ENCODE measurements at places on chromosomes 11 and 22.

- DNase-seq = no peak
Observed at GRCh38 chr11:86938203-86938899, 16.8 kb downstream of the FZD4 start.

GRCh38 chr11:68936676-68937620, 33.3 kb downstream of the IGHMBP2 start:
- no peak for DNase-seq

DNA sequence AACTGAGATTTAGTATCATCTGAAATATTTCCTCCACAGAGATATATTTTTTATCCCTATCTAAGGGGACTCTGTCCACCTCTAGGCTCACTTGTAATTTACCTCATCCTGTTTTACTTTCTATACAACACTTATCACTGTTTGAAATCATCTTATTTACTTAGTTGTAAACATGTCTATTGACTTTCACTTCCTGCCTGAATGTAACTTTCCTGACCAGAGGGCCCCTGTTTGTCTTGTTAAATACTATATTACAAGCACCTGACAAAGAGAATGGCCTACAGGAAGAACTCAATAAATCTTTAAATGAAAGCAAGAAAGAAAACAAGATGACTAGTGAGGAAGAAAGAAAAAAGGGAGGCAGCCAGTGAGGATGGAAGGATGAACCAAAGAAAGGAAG, 1727.5 kb downstream of the LRRC4C start:
- no peak for DNase-seq

GRCh38 chr11:130180491-130180890, 20.9 kb downstream of the ST14 start:
- DNase-seq = no peak

- DNase-seq = no peak
Observed at GRCh38 chr11:34416766-34417165, 22.0 kb upstream of the CAT start.

GRCh38 chr22:21972293-21972779, 10.3 kb downstream of the TOP3B start:
- peak; percentile 55 for DNase-seq

GRCh38 chr11:49208006-49208721, at the start of gene FOLH1:
Gene FOLH1 (minus strand): TSS chr11:49208602. CDS start chr11:49208409, 193 bp downstream.
- DNase-seq = no peak

DNA sequence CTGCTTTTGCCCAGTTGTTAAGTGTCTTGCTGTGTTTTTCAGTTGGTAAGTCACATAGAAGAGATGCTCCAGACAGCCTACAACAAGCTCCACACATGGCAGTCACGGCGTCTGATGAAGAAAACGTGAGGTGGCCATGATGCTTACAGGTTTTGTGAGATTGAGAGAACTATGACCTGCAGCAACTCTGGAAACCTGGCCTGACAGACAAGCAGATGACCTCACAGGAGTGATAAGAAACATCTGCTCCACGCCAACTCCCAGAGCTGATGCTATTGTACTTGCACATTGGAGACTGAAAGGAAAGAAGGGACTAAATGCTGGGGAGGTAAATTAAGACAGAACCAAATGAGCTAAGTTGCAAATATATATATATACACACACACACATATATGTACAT, 28.6 kb upstream of the LDHA start:
- DNase-seq = no peak

GRCh38 chr11:41872426-41872825, 413.0 kb upstream of the LRRC4C start:
- DNase-seq = no peak

- no peak for DNase-seq
Observed at GRCh38 chr11:69726481-69726880, 22.7 kb upstream of the FGF19 start.

DNA sequence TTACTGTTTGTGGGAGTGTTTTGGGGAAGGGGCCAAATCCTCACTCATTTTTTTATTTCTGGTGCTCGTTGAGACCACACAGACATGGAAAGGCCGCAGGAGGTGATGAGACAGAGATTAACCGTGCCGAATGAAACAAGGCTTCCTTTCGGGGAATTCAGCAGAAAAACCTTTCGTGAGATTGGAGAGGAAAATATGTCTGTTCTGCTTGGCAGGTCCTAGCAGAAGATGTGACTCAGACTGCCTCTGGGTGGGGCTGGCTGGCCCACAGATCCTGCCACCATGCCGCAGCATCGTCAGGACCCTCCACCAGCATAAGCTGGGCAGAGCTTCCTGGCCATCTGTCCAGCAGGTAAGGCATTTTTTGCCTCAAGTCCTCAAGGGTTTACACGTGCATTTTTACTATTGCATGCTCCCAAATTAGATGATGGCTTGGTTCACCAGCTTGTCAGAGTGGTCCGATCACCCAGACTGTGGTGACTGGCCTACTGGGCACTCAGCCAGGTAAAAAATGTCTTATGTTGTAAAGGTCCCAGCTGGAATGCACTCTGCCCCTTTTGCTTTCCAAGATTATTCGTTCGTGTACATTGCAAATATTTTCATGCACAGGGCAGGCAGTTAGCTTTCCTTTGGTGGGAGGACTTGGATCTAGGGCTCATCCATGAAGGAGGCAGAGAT, 1.5 kb downstream of the DDB2 start:
- DNase-seq = peak; percentile 10

- DNase-seq = no peak
Observed at GRCh38 chr22:49070501-49070900, 757.2 kb downstream of the BRD1 start.

GRCh38 chr11:78160557-78160956, 21.1 kb upstream of the ALG8 start:
- no peak for DNase-seq

- no peak for DNase-seq
Observed at GRCh38 chr11:116771935-116772334, 852 bp downstream of the BUD13 start.

DNA sequence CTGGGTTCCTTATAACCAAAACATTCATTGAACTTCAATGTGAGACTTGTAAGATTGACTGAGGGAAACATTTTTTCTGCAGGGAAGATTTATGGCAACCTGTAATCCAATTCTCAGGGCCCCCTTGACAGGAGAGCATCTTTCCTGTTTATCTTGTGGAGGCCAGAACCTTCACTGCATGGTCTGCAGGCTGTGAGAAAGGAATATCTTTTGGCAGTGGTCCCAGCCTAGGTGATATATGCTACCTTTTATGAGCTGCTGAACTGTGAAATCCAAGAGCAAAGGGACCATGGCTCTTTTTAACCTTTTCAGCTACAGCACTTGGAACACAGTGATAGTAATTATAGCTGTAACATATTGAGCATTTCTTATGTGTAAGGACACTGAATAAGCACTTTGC, 590.2 kb upstream of the B3GAT1 start:
- no peak for DNase-seq

GRCh38 chr11:44943696-44944095, 7.0 kb downstream of the TP53I11 start:
- DNase-seq = no peak

- no peak for DNase-seq
Observed at GRCh38 chr11:14288189-14288935, 70.6 kb downstream of the RRAS2 start.

DNA sequence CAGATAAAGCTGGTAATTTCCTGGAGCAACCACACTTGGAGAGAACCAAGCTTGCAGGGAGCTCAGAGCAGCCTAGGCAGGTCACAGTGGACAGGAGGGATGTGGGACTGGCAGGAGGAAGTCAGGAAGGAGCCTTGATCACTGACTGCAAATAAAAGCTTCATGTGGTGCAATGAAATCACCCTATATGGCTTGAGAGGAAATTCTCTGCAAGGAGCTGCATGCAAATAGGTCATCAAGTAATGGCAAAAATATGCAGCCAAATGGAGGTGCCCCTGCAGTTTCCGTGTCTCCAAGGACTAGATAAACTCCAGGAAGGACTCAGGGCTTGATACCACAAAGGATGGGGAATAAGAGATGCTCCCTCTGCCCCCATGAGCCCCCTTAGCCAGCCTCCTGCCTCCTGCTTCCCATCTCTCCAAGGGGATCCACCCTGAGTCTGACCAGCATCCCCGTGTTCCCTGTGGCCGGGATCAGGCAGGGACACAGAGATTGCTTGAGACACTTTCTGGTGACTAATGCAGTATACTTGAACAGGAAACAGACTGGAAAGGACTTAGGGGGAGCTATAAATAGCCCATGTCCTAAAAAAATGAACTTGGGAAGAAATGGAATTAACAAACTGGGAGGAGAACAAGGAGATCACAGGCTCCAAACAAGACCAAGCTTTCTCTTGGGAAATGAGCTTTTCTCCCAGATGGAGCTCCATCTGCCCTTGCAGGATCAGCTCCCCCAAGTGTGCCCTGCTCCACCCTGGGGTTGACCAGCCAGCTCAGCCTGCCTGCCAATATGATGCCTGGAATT, 23.9 kb upstream of the MICAL2 start:
- no peak for DNase-seq

- no peak for DNase-seq
Observed at GRCh38 chr11:69012092-69013008, 696 bp downstream of the MRGPRF start.

DNA sequence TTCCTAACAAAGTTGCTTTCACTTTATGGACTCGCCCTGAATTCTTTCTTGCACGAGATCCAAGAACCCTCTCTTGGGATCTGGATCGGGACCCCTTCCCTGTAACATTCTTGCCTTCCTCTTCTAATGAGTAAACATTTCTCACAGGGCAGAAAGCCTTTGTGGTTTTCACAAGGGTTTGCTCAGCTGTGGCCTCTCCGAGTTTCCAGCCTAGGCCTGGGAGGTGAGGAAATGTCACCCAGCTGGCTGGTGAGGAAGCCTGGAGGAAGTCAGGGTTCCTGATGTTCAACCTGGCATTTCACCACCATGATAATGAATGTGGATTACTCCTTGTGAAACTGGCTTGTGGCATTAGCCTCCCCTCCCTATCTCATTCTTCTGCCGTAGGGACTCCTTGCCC, 224.9 kb downstream of the DSCAML1 start:
- DNase-seq = no peak

- no peak for DNase-seq
Observed at GRCh38 chr11:65334696-65335295, 1.1 kb downstream of the DPF2 start.

DNA sequence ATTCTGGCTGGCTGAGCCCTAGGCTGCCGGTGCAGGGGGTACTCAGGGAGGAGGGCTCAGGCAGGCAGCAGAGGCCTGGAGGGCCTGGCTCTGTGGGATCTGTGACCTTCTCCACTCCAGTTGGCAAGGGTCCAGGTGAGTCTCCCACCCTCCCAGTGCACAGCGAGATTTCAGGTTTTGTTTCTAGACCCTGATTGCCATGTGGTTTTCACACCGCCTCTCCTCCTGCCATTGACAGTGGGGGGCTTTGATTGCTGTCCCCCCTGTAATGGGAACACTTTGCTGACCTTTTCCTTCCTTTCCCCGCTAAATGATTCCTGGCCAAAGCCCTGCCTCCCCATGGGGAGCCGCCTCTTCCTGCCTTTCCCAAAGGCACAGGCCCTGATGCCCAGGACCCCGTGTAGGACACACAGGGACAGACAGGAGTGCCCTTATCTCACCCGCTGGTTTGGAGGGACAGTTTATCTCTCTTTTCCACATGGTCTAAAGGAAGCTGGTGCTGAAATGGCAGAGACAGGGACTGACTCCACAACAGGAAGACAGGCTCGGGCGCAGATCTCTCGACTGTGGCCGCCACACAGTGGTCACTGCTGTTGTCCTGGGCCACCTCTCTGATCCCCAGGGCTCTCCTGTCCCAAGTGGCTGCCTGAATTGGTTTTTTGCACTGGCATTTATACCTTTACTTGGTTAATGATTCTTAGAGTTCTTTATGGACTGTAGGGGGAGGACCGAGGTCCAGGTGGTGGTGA, 43.4 kb downstream of the BCR start:
- no peak for DNase-seq

GRCh38 chr11:78298291-78298771, 109.6 kb downstream of the USP35 start:
- no peak for DNase-seq

DNA sequence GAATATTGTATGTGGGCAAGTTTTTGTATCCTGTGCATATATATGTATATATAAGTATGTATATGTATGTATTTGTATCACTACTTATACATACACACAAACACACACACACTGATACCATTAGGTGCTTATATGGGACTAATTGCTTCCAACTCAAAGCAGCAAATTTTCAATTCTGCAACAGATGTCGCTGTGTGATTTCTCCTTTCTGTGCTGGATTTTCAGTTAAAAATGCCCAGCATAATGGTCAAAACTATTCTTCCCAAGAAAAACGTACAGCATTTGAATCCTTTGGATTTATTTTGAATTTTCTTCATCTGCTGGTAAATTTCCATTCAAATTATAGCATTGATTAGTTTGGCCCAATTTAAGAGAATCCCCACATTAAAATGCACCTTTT, 4.3 kb downstream of the CADM1 start:
- no peak for DNase-seq

GRCh38 chr11:125154378-125155099, 10.0 kb upstream of the PKNOX2 start:
- DNase-seq = no peak

- DNase-seq = no peak
Observed at GRCh38 chr11:117314840-117315239, 1.2 kb downstream of the BACE1 start.

DNA sequence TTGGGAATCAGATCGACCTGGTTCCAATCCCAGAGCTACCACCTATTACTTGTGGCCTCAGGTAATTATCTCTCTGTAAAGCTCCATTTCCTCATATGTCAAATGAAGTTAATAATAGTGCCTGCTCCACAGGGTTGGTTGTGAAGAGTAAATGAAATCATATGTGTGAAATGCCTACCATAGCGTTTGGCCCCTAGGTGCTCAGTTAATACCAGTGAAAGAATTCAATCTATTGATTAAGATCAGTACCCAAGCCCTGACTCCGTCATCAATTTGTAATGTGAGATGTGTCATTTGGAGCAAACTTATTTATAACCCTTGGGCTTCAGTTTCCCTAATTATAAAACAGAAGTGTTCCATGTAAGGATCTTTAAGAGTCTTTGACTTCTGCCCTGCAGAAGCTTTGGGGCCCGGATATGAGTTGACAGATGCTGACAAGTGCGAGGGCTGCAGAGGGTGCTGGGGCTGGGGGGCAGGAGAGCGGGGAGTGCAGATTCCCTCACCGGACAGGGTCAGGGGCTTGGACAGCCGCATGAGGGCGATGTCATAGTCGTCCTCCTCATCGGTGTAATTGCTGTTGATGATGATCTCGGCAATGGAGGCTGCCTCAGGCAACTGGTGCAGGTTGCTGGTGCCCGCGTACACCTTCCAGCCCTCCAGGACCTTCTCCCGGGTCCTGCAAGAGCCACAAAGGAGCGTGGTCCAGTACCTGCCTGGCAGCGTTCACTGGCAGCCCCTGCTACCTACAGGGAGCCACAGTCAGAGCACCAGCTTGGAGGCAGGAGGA, 20.9 kb downstream of the TMPRSS13 start:
- DNase-seq = no peak

DNA sequence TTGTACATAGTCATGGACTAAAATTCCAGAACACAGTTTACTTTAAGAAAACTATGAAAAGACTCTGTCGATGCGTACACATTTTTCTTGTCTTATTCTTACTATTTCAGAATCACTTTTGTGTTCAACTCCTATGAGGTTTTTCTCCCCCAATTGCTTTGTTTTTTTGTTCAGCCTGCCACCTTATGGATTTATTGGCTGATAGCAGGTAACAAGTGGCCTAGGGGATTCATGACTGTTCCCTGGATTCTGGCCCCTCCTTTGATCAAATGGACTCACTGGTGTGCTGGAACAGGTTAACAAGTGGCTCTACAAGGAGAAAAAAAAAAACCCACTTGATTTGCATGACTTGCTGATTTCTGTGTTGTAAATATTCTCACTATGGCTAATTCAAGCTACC, 10.6 kb downstream of the MMP20 start:
- DNase-seq = no peak
